Natural killer cell (primary cell): ENCODE measurements at places on chromosomes 1 and 21.

DNA sequence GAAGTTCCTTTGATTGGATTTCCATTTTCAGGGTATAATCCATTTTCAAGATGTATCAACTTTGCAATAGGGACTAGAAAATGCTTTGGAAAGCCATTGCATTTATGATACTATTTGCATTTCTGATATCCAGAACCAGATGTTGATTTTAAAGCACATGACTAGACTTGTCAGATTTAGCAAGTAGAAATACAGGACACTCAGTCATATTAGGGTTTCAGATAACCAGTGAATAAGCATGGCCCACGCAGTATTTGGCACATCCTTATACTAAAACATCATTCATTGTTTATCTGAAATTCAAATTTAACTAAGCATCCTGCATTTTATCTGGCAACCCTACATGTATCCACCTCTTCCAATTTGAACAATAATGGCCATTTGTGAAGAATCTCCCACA lies 113.3 kb upstream of the DPT start:
- no peak for DNase-seq

- no peak for DNase-seq
Observed at GRCh38 chr1:151613282-151613780, 1.5 kb downstream of the SNX27 start.

GRCh38 chr1:30948278-30948677 lies 39.7 kb upstream of the SDC3 start:
- no peak for DNase-seq

DNA sequence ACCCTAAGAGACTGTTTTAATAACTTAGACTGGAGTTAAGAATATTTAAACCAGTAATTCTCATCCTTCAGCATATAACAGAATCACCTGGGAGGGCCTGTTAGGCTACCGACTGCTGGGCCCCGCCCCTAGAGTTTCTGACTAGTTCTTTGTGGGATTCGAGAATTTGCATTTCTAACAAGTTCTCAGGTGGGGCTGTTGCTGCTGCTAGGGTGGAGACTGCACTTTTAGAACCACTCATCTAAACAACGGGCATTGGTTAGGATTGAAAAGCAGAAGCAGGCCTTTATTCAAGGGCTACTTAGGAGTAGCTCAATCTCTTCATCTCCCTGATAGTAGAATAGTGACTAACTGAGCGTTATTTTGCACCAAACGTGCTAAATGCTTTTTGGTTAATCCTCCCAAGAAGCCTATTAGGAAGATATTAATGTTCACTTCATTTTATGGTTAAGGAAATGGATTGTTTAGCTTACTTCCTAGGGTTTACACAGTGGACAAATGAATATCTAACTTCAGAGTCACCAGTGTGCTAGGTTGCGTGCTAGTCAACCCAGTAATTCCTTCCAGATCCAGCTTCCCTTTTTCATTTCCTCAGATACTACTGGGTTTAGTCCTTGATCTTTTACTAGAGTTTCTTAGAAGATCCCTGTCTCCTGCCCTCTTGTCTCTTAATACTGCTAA lies 31.1 kb upstream of the UAP1 start:
- no peak for DNase-seq

GRCh38 chr1:65729259-65729658 lies 63.4 kb upstream of the PDE4B start:
- DNase-seq, result no peak

DNA sequence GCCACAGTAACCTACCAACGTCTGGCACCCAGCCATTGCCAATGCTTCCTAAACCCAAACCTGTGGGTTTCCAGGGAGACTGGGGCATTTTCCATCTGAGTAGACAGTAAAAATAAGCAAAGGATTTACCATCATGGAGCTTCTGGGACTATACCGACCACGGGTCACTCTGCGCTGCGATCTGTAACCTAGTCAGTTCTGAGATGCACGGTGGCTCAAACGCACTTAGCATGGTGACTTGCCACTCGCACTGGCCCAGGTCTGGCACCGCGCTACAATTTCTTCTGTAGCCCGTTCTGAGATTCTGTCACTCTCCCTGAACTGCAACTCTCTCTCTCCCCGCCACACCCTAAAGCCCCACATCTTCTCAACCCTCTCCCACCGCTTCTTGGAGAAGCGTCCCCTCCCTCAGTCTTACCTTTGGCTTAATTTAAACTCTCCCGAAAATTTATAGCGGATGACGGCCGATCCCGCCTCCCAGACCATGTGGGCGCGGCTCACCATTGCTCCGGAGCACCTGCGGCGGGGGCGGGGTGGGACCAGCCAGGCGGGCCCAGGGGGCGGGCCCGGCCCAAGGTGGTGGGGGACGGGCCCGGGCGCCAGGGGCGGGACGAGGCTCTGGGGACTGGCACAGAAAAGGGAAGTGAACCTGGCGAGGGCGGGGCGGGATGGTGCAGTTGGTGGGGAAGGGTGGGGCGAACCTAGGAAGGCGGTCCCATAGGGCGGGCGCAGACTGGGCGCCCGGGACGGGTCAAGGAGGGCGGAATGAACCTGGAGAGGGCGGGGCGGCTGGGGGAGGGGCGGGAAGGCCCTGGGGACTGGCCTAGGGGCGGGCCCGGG lies 493 bp upstream of the MAP3K21 start:
- peak; percentile 23 for DNase-seq

DNA sequence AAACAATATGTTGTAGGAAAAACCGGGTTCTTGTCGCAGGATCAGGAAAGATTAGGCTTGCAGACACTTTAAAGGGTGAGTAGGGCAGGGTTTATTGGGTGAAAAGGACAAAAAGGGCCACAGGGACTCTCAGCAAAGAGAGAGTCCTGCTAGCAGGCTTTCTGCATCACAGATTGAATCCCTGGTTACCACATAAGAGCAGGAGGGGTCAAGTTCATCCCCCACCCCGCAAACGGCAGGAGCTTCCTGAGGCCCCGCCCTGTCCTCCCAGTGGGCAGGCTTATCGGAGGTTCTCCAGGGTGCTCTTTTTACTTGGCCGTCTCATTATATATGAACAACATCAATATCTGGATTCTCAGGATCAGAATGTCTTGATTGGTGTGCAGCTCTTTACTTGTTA lies 47.7 kb downstream of the SYCP1 start:
- no peak for DNase-seq

DNA sequence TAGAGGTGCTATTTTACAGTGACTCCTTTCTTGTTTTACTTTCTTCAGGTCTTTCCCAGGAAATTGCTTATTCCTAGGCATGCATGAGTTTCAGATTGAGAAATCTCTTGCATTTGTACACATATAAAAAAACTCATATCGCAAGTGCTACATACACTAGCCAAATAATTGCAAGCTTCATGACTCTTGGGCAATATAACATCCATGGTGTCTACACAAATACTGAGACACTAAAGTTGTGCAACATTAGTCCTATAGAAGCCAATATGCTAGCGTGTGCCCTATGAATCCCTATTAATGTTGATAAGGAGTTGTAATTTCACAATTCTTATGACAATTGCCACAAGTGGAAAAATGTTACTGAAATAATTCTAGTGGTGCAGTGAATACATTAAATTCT lies 591.0 kb downstream of the ADGRL2 start:
- no peak for DNase-seq

GRCh38 chr1:186139115-186139514 lies 235.9 kb downstream of the TPR start:
- no peak for DNase-seq
